Thyroid gland (tissue), 4 donors: ENCODE measurements at places on chromosomes 4 and X. TPM values are rescaled to one million over a fixed set of nuclear protein-coding genes. Genes with fewer than 3 reads are reported as not detected.

DNA sequence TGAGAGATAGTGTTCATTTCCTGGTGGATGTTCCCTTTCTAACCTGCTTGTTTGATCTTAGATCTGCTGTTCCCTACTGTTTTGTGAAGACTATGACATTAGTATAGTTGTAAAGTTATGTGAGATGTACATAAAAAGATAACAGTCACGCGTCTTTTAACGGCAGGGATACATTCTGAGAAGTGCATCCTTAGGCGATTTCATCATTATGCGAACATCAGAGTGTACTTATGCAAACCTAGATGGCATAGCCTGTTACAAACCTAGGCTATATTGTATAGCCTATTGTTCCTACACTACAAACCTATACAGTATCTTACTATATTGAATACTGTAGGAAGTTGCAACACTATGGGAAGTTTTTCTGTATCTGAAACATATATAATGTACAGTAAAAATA is 50.4 kb downstream of the MCUB start:
- no peak for DNase-seq

GRCh38 chr4:182548156-182548555 is 305.0 kb downstream of the TENM3 start:
- no peak for DNase-seq

- DNase-seq = no peak
Observed at GRCh38 chr4:37014584-37014983, 230.0 kb upstream of the NWD2 start.

GRCh38 chrX:27439771-27440170 is 23.4 kb downstream of the PPP4R3C start:
- no peak for DNase-seq

- DNase-seq = no peak
Observed at GRCh38 chrX:154717824-154718223, 33.1 kb downstream of the GAB3 start.

DNA sequence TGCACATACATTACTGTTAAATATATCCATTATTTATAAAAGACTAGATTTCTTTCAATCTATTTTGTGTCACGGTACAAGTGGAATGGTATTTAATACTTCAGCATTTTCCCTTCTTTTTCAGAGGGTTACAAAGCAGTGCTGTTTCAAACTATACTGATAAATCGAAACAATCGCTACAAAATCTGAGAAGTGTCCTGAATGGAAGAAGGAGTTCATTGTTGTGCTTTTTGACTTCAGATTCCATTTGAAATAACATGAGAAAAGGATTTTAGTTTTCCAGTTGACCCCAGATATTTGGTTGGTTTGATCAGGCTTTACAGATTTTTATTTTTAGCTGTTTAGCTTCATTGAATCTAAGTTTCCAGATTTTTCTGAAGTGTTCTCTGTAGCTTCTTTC is 292.1 kb upstream of the ANKRD50 start:
- DNase-seq = no peak

GRCh38 chr4:79273915-79274314 is 51.9 kb downstream of the NAA11 start:
- no peak for DNase-seq

- no peak for DNase-seq
Observed at GRCh38 chr4:136277741-136278140, 1254.6 kb downstream of the PCDH18 start.

DNA sequence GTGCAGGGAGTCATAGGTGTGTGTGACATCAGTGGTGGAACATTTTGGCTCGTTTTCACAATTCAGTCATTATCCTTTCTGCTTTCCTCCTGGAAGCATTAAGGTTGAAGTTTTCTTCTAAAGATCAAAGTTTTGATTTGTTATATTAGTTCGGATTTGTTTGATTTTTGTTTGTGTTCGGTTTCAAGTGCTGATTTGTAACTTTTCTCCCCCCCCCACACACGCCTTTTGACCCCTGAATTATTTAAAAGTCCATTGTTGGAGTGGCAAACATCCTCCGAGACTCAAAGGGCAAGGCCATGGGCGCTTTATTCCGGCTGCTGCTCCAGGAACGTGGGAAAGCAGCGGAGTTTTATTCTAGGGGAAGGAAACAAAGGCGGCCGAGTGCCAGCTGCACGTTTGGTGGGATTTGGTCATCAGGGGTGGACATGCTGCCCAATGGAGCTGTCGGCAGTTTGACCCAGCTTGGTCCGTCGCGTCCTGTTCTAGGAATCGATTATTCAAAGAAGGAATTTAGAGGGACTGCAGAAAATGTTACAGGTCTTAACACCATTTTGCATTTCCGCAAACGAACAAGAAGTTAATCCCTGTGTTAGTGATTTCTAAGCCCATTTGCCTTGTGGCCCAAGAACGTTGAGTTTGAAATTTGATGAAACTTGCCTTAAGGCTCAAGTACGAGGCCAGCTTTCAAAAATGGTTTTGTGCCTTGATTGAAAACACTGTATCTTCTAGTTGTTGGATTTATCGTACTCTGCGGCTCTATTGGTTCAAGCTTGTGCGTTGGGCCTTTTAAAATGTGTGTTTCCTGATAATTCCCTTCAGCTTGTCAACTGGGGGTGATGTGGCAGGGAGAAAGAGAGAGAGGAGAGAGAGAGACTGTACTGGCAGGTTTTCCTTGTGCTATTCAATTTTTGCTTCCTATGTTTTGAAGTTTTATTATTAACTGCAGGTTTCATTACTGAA is 565 bp upstream of the ZNF41 start:
- peak; percentile 10 for DNase-seq

DNA sequence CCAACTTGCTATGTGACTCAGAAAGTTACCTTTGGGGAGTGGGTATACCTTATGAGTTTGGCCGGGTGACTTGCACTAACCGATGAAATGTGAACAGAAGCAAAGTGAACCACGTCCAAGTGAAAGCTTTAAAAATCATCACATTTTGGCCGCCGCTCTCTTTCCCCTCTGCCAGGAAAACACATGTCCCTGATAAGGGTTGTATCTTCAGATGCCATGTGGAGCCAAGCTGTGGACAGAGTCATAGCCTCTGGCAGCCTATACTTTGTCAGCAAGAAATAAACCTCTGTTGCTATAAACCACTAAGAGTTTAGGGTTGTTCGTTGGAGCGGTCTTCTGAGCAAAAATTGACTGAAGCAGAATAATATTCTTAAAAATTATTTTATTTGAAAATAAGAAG is 92.3 kb downstream of the PRDM5 start:
- DNase-seq = no peak

- no peak for DNase-seq
Observed at GRCh38 chr4:8095956-8096689, 62.5 kb downstream of the ABLIM2 start.

DNA sequence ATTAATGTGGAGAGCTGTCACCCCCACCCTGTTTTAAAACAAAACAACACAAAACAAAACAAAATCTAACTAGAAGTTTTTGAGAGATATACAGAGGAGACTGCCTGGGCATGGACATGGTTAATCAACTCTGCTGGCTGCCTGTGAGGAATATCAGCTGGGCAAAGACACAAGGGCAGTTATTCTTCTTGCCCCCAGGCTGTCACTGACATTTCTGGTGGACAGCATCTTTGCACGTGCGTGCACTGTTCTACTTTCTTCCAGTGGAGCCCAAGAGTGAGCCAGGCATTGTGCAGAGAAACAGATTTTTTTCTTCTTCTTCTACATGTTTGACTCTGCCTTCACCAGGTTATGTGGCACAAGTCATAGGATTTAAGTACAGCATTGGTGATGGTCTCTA is 13.8 kb downstream of the IRS4 start:
- DNase-seq = no peak

- DNase-seq = no peak
Observed at GRCh38 chr4:21901831-21902230, 46.7 kb downstream of the KCNIP4 start.

DNA sequence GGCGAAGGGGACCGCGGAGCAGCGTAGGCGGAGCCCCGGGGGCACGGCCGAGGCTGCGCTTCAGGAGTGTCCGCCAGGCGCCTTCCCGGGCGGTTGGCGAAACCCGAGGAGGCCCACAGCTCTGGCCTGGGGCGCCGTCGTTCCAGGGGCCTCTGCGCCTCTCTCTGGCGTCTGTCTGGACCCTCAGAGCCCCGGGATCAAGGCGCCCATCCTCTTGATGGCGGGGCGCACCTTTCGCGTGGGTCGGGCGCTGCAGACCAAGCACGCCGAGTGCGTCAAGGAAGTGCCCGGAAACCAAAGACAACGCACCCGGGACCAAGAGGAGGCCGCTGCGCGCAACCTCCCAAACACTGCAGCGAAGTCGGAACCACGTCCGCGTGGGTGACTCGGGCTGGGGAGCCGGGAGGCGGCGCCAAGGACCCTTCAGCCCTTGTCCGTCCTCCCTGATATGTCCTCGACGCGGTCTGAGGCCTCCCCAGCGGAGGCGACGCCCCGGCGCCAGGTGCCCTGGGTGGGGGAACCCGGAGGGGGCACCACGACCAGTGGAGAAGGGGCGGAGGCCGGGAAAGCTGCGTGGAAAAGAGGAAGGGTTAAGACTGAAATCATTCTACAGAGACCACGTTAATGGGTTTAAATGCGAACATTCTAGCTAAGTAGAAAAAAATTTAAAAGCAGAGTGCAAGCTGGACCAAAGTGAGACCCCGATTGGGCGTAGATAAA is 9.9 kb downstream of the HMX1 start:
- no peak for DNase-seq

GRCh38 chr4:159197260-159197884 is 94.5 kb downstream of the RAPGEF2 start:
- peak; percentile 40 for DNase-seq

DNA sequence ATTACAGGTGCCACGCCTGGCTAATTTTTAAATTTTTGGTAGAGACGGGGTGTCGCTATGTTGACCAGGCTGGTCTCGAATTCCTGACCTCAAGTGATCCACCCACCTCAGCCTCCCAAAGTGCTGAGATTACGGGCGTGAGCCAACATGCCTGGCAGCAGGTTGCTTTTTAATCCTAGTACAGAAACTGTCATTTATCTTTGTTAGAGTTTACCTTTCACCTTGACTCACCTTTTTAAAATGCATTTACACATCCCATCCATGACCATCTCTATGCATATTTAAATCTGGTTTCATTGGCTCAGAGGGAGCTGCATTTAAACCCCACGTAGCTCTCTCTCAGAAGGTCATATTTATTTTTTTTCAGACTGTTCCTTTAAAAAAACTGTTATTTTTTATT is 31.9 kb downstream of the SLC16A2 start:
- no peak for DNase-seq

GRCh38 chrX:143002206-143002605 is 23.5 kb upstream of the SPANXN4 start:
- no peak for DNase-seq

DNA sequence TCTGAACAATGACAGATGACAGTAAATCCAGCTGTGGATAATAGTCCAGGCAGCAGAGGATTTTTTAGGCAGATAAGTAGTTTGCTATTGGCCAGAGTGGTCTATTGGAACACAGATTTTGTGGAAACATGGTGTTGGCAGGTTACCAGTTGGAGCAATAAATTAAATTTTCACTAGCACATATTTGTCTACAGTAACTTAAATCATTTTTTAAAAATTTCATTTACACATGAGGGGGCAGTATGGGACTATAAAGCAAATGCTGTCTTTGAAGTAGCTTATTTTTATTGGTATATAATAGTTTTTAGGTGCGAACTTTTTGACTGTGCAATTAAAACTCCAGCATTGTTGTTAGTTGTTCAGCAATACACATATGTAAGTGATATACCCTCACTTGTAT is 289.8 kb downstream of the ARHGAP10 start:
- no peak for DNase-seq

- no peak for DNase-seq
Observed at GRCh38 chr4:27701606-27702005, 841.0 kb downstream of the STIM2 start.

GRCh38 chr4:111628437-111628836 is 516.8 kb upstream of the FAM241A start:
- DNase-seq = peak; percentile 23

GRCh38 chr4:6562931-6563901 is 11.8 kb upstream of the MAN2B2 start:
- DNase-seq = no peak

GRCh38 chr4:14059006-14059405 is 431.5 kb upstream of the BOD1L1 start:
- DNase-seq = no peak

- no peak for DNase-seq
Observed at GRCh38 chr4:145520172-145520571, 38.5 kb downstream of the SMAD1 start.

- DNase-seq = no peak
Observed at GRCh38 chr4:100386270-100386669, 131.6 kb downstream of the EMCN start.

DNA sequence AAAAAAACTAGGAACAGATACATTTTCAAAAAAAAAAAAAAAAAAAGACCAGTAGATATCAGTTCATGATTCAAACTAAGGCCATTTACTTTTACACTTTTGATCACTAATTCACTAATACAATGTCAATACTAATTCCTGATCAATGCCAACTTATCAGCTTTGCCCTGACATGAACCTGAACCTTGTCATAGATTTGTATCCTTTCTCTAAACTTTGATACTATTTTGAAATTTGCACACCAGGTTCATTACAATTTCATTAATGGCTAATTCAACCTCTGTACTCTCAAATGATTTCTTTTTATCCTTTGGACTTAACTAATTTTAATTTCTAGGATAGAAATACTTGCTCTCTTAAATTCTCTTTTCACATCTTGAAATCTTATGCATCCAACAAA is 37.7 kb downstream of the UGT2B7 start:
- no peak for DNase-seq

- DNase-seq = no peak
Observed at GRCh38 chr4:138775489-138775888, 240.1 kb upstream of the NOCT start.

- DNase-seq = no peak
Observed at GRCh38 chrX:13168269-13168668, 123.8 kb upstream of the FAM9C start.

DNA sequence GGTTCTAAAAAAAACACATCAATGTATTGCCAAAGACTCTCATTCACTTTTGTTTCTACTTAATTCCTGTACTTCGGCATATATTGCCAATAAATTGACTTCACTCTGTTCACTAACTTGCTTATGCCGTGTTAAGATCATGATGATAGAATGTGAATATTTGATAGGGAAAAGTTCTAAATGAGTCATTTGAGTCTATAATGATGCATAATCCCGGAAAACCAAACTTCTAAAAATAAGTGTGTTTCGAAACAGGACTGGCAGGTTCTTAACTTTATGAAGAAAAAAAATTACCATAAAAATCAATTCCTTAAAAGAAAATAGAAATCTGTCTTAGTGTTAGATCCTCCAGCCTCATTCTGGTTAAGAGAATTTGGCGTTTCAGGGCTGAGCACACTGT is 387.5 kb upstream of the FTHL17 start:
- no peak for DNase-seq

GRCh38 chrX:133574716-133575115 is 159.4 kb upstream of the GPC4 start:
- no peak for DNase-seq

ARHGEF9 gene
- total RNA-seq = 23.2 TPM

SPANXN4 gene
- not detected for total RNA-seq

IL2 gene
- not detected for total RNA-seq

TBC1D9 gene
- total RNA-seq = 14.7 TPM

CCDC149 gene
- total RNA-seq = 24.1 TPM

DCHS2 gene
- 0.40 TPM for total RNA-seq

CNGA1 gene
- 0.34 TPM for total RNA-seq

MAGEA11 gene
- total RNA-seq = not detected

SLIT2 gene
- 18.0 TPM for total RNA-seq

MAGEA8 gene
- total RNA-seq = not detected

BTC gene
- 6.2 TPM for total RNA-seq
